ENCODE measurements at places on chromosomes 5 and 9.

DNA sequence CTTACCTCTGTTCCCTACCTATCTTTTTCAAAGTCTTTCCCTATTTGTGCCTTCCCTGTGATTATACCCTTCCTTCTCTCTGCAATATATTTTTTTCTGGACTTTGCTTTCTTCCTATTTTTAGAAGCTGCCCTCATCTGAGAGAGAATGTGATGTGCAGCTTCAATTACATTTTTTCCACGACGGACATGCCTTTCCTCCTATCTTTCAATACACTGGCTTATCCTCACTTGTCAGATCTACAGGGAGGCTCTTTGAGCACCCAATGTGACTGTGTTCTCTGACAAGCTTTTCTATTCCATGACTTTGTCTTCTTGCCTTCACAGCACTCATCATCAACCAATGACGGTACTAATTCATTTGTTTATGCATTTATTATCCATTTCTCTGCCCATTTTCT lies 227.9 kb upstream of the CLINT1 start:
- DNase-seq, result no peak

DNA sequence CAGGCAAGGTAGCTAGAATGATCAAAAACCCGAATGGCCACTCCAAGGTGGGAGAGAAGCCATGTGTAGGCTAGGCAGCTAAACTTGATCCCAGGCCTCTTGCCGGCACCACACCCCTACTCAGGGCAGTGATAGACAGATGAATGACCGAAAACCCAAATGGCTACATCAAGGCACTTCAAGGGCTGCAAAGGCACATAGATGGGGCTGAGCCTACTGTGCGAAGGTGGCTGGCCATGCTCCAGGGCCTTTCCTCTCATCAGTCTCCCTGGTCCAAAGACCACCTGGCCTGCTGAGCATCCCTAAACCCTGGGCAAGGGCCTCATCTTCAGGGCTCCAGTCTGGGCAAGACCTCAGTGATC lies 3.7 kb upstream of the TIFAB start:
- DNase-seq, result no peak

DNA sequence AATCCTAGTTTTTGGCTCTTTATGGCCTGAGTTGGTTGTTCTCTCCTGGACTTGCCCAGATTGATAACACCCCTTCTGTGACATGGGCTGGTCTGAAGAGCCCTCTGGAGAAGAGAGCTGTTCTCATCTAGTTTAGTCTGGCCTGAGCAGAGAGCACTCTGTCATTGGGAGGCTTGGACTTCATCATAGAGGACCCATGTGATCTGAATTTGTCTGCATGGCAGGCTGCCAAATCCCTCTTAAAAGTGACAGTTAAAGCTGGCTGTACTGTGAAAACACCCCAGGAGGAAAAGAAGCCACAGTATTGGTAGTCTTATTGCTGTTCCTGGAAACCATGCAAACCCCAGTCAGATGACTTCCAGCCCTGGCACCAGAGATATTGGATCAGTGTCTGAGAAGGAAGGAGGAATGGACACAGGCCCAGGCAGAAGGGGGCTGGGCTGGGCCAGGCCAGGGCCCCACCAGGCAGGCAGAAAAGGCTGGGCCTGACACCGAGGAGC lies 3.7 kb upstream of the WDR31 start:
- DNase-seq, result no peak

DNA sequence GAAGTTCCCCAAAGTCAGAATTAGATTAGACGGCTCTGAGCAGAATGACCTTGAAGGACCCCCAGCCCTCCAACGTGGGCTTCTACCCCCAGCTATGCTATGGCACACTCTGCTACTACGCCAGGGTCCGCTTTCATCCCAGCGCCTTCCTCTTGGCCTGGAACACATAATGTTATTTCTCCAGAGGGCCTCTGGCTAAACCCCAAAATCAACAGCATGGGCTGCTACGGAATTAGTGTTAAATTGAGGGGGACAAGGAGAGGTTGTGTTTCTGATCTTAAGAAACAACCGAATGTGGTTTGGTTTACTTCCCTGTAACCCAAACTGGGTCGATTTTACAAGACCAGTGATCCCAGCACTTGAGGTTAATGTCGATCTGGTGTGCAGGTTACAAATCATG lies 97.1 kb downstream of the ZNF618 start:
- no peak for DNase-seq

DNA sequence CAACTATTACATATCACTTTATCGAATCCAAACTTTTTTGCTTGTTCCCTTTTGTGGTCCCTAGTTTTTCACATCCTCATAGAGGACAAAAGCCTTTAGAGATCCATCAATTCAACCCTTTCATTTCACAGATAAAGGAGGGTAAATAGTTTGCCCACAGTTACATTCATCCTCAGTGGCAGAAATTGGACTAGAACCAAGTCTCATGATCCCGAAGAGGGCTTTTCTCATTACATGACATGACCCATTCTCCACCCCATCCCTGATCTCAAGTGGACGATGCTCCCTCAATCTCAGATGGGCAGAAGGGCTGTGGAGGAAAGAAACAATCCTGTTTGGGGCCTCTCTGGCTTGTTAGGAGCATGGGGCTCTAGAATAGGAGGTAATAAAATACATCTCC lies 23.1 kb downstream of the TICAM2 start:
- no peak for DNase-seq

DNA sequence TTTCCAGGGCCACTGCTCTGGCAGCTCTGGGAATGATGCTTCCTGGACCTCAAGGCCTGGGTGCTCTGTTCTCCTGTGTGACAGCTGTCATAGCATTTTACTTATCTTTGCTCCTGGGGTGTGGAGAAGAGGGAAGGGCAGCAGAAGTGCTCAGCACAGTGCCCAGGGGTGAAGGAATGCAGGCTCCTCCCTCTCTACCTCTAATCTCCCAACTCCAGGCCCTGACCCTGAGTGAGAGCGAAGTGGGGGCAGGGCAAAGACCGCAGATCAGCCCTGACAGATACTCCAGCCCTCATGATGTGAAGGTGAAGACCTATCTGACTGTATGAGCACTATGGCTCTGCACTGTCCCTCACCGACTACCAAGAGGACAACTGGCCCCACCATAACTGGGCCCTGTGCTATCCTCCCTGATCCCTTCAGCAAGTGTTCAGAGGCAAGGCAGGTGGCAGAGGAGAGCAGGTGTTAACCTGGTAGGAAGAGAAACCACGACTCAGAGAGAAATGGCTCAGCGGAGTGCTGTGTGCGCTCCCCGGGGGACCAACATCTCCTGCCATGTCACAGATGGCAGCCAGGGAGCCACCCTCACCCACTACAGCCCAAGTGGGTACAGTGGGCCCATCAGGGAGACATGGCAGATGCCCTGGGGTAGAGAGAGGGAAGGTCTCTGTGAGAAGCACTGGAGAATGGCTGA lies 16.8 kb downstream of the ACSL6 start:
- no peak for DNase-seq

DNA sequence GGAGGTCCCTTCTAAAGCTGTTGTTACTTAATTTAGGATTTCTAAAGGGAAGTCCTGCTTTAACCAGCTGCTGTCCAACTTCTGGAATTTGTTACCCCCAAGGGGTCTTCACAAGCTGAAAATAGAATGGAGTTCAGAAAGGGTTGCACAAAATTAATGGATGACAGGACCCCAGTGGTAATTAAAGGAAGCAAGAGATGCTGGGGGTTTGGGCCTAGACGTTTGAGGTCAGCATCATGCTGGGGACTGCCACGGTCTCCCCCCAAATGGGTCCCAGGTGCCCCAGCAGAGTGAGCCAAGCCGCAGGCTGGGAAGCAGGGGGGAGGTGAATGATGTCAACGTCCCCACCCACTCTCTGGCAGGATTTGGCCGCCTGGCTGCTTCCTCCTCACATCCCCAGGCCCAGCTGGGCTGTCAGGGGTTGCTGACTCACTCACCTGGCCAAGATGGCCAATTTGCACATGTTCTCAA lies 97.5 kb upstream of the ARAP3 start:
- DNase-seq, result no peak

DNA sequence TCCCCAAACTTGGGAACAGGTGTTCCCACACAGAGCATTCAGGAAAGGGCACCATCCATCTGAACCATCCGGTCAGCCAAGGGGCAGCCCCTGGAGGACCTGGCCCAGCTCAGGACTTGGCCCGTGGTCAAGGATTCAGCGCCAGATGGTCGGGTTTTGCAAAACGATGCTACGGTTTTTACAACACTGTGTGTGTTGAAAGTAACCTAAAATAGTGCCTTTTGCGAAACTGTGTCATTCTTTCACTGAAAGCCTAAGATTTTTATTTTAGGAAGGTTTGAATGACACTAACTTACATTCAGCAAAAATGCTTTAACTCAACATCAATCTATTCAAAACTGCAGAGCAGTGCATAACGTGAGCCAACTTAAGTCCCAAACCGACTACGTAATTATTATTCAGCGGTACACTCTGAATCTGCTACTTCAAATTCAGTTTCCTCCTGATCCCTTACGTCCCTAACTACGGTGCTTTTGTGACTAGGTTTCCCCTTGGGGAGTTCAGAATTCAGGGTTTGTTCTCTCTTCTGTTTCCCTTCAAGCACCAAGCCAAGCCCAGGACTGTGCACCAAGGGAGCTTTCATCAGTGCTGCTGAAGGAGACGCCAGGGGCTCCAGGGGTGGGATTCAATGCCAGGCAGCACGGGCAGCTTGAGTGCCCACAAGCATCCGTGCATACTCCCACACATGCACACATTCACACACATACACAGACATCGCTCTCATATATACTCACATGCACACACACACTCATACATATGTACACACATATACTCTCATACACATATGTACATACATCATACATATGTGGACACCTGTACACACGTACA lies 25.8 kb downstream of the LPCAT1 start:
- no peak for DNase-seq

- DNase-seq, result no peak
Measured at GRCh38 chr5:127358740-127359139, 68.1 kb downstream of the MEGF10 start.

All from stimulated activated CD8-positive, alpha-beta memory T cell treated with anti-CD3 and anti-CD28 coated beads, Interleukin-4, amount 100 ng/mL, for 4 hours (primary cell).